ENCODE measurements at places on chromosomes 2 and 18.

- DNase-seq: no peak
Observed at GRCh38 chr18:23397907-23398306, 55.2 kb upstream of the RIOK3 start.

- no peak for DNase-seq
Observed at GRCh38 chr2:235160281-235160810, 208.5 kb downstream of the SH3BP4 start.

DNA sequence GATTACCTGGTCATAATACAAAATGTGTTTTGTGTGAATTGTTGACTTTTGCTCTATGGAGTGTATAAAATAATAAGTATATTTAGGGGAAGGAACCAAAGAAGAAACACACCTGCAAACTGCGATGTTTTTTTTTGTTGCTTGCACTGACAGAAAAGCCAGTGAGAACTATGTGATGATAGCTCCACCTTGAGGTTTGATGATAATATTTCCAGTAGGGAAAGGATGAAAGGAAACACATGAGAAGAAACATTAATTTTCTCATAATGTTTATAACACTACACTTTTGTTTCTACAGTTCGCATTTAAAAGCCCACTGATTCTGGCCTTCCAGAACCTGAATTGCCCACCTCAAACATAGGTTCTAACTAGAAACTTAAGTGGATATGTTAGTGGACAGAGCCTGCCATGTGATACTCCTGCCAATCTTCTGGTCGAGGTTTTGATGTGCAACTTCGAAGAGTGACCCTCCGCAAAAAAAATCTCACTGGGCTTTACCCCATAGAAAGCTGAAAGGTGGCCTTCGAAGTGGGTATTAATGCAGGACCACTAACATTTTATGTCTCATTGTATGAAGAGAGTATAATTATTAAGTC lies 476.4 kb upstream of the SPHKAP start:
- DNase-seq: no peak

GRCh38 chr18:59155153-59155552 lies 15.5 kb downstream of the SEC11C start:
- no peak for DNase-seq

DNA sequence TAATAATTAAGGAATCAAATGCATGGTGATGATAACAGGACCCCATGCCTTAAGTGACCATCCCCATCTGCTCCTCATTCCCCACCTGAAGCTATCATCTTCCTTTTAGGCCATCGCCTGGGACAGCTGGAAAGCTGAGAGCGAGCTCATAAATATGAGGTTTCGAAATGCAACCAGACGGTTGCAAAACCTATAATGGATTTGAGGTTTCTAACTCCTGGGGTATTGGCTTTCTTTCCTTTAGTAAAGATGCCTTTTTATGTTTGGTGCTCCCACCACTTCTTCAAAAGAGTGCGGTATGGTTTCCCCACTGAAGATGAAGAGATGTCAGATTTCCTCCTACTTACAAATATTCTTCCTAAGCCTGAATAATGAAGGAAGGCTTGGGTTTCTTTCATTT lies 1589.5 kb upstream of the PIK3C3 start:
- DNase-seq: no peak

DNA sequence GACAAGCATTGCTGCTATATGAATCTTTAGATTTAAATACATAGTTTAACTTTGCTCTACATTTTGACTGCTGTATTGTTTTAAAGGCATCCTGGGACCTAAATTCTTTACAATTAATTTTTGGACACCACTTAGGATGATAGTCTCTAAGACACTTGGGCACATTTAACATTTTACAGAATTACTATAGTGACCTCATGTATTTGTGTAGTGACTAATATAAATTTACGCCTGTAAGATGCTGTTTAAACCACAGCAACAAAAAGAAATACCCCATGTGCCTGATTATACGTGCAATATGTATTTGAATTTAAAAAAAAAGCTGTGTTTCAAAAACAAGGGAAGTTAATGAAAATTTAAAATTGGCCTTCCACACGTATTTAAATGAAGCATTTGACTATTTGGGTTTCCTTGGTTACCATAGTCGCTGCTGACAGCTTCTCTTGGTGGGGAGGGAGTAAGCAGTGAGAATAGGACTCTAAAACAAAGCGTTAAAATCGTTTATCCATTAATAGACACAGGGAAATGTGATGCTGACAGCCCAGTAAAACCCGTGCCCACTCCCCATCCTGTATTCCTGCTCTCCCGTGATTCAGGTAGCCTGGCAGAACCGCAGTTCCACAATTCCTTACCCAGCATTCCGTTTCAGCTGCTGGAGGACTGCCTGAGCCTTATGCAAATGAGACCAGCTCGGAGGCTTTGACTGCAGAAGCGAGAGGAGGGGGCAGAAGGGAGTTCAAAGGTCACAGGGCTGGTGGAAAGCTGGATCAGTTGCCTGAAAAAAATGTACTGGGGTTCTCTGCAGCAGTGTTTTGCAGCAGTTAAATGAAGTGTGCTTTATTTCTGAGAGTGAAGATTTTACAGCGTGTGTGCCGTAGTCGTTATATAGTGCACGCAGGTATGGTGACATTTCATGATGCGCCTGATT lies 104.3 kb downstream of the CSRNP3 start:
- no peak for DNase-seq

DNA sequence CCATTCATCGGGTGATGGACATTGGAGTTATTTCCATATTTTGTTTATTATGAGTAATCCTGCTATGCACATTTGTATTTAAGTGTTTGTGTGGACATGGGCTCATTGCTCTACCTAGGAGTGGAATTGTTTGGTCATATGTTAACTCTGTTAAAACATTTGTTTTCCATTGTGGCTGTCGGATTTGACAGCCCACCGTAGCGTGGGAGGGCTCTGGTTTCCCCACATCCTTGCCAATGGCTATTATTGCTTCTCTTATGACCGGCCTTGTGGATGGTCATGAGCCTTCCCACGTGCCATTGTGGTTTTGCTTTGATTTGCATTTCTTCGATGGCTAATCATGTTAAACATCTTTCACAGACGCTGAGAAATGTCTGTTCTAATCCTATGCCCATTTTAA lies 92.0 kb downstream of the ZNF236 start:
- DNase-seq: no peak

- no peak for DNase-seq
Observed at GRCh38 chr2:219118504-219118903, 42.1 kb downstream of the NHEJ1 start.

DNA sequence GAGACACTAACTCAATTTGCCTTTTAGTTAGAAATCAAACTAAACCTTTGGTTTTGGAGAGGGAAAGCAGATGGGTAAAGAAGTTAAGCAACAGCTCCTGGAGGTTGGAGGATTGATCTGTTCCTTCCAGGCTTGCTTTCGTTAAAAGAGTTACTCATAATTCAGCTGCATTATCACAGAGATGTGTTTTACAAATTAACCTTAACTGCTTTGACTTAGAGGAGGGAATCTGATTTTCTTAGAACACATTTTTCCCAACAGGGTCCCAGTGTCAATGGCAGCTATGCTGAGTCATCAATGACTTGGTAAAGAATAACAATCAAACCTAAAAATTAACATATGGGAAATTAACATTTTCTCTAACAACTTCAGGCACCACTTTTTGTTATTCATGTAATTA lies 113.4 kb downstream of the COPS8 start:
- DNase-seq: no peak

- DNase-seq: no peak
Observed at GRCh38 chr2:215419113-215419512, 16.8 kb downstream of the FN1 start.

- no peak for DNase-seq
Observed at GRCh38 chr2:46074501-46074900, 222.7 kb upstream of the EPAS1 start.

DNA sequence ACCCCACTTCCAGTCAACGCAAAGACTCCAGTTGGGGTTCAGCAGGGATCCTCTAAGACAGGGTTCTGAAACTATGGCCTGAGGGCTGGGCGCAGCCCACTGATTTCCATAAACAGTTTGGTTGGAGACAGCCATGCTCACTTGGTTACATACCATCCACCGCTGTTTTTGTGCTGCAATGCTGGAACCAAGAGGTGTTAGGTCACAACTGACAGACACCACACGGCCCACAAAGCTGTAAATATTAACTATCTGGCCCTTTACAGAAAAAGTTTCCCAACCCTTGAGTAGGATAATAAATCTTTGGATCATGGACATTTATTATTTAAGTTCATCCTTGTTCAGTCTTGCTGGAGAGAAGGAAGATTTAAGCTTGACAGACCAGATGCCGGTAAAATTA lies 8.4 kb upstream of the CD226 start:
- DNase-seq: no peak

- DNase-seq: no peak
Observed at GRCh38 chr18:25066516-25066915, 285.4 kb downstream of the ZNF521 start.

- DNase-seq: no peak
Observed at GRCh38 chr2:108921096-108922030, 67.7 kb downstream of the EDAR start.

GRCh38 chr18:25164848-25165811 lies 186.8 kb downstream of the ZNF521 start:
- no peak for DNase-seq

GRCh38 chr2:68946117-68946516 lies 6.6 kb downstream of the GKN2 start:
- no peak for DNase-seq

- no peak for DNase-seq
Observed at GRCh38 chr2:220057391-220057790, 430.0 kb downstream of the SLC4A3 start.

- DNase-seq: no peak
Observed at GRCh38 chr2:49265471-49265870, 111.2 kb upstream of the FSHR start.
